Immature natural killer cell (primary cell): ENCODE measurements at places on chromosomes 6 and 20. TPM values are rescaled to one million over a fixed set of nuclear protein-coding genes. Genes with fewer than 3 reads are reported as not detected.

SCGN gene
- not detected for polyA plus RNA-seq

IYD gene
- polyA plus RNA-seq: not detected

SLC24A3 gene
- polyA plus RNA-seq: not detected

PHF3 gene
- polyA plus RNA-seq: 31.9 TPM

RAET1L gene
- polyA plus RNA-seq: not detected

TMC2 gene
- polyA plus RNA-seq: not detected
